Left kidney (tissue), 8 donors: ENCODE measurements at places on chromosomes 7 and 10. TPM values are rescaled to one million over a fixed set of nuclear protein-coding genes. Genes with fewer than 3 reads are reported as not detected.

GRCh38 chr7:2435146-2435545, 31.7 kb downstream of the CHST12 start:
- no peak for DNase-seq

GRCh38 chr10:119845656-119846055, 27.0 kb downstream of the MCMBP start:
- DNase-seq = no peak

Gene CPVL
- polyA plus RNA-seq = 57.8 TPM

GRCh38 chr7:28509251-28510025, 97.1 kb downstream of the CREB5 start:
- DNase-seq = no peak

DNA sequence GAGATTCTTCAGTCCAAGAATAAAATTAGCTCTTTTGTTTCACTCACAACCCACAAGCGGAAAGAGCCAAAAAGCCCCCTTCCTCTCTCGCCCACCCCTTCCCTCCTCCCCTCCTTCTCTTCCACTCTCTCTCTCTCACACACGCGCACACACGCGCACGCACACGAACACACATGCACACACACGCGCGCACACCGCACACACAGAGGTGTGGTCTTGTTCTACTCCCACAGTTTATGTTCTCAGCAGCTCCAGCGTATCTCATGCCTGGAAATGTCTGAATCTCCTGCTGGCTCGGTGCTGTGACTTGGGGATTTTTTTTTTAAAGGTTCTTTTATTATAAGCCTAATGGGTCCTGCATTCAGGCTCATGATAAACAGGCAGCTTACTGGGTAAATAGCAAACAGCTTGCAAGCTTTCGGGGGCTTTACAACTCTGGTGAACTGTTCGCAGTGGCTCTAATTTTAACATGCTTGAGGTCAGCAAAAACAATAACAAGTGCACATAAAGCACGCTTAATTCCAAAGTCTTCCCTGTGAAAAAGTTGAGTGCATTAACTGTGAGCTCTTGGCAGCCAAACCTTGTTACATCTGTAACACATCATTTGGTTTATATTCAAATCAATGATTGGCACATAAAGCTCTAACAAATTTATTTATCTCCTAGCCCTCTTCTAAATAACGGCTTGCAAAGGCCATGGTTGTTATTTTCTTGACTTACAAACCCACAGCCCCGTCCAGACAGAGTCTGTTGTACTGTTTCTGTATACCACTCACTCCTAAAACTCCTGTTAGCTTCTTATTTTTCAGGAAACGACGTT, 424.1 kb upstream of the MGMT start:
- no peak for DNase-seq
